ENCODE measurements at places on chromosomes 2 and 18. TPM values are rescaled to one million over a fixed set of nuclear protein-coding genes. Genes with fewer than 3 reads are reported as not detected.

DNA sequence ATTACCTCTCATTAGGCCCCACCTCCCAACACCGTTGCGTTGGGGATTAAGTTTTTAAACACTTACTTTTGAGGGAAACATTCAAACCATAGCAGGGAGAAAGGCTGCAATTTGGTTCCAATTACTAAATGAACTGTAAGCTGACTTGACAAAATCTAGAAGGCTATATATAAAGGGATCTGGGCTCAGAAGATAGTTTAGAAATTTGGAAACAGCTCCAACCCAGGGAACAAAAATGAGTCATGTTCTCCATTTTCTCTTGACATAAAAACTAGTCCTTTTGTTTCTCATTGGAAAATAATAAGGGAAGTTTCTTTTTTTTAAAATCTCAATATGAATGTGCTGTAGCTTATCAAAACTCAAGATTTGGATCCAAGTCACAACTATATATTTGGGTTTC is 17.5 kb downstream of the MOGAT1 start:
- DNase-seq: no peak

DNA sequence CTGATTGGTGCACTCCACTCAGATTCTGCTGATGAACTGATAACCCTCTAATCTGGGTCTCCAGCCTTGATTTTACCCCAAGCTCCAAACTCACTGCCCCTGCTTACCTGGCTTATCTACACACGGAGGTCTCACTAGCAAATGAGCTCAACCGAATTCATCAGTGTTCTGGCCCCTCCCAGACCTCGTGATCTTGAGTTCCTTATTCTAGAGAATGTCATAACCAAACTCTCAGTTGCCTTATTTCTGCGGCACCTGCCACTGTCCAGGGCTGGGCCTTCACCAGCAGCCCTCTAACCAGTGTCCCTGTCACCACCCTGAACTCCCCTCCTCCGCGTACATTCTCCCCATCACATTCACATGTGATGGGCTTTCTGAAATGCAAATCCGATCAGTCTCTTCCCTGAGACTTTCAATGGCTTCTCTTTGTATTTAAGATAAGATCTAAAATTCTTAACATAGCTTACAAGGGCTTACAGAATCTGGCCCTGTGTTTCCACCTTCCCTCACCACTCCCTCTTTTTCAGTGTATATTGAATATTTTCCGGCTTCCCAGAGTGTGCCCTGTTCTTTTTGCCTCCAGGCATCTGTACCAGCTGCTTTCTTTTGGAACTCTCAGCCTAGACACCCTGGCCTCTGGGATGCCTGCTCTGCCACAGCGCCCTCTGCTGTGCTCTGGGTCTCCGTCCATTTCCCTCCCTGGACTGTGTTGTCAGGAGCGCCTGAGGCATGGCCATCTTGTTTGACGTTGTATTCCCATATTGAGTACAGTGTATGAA is 31.1 kb downstream of the NAB1 start:
- peak; percentile 58 for DNase-seq

GRCh38 chr2:142153601-142154000 is 22.8 kb upstream of the LRP1B start:
- no peak for DNase-seq

- DNase-seq: no peak
Observed at GRCh38 chr2:164808776-164809175, 32.8 kb downstream of the COBLL1 start.

DNA sequence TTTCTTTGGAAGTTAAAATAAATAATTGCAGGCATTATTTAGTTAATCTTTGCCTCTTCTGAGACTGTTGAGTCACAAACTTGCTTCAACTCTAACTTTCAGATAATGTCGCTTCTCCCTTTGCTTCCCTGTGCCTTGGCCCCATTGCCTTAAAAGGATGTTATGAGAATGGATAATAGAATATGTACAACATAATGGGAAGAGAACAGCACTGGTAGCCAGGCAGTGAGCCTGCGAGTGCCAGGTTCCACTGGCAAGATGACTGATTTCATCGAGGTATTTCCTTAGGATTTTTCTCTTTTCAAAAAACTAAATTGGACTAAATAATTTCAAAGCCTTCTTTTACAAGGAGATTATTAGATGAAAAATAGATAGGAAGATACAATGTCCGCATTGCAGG is 420.9 kb downstream of the TGIF1 start:
- DNase-seq: no peak

GRCh38 chr2:201532686-201533304 is 81.3 kb downstream of the STRADB start:
- no peak for DNase-seq

DNA sequence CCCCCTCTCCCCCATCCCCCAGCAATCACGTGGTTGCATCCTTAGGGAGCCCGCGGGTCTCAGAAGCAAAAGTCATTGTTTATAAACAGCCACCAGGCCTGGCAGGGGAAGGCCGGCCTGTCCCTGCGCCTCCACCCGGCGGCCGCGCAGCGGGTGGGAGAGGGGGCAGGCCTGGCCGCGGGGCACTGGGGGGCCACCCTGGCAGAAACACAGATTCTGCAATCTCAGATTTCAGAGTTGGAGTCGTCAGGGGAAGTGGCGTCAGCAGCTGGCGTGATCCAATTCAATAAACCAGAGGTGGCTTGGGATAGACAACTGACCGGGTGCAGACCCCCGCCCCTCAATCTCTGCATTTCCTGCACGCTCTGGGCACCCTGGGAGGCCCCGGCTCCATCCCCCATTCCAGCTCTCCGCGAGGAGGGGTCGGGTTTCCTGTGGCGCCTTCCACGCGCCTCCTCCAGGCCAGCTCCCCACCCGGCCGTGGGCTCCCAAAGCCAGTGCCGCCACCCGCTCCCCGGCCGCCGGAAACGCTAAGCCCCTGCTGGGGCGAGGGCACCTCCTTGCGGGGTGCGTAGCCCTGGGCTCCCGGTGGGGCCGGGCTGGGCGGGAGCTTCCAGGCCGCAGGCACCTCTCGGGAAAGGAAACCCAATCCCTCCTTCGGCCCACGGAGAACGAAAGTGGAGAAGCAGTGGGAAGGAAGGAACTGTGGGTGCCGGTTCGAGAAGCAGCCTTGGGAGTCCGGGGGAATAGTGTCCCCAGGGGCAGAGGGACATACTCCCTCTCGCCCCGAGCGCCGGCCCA is 1.1 kb downstream of the BIN1 start:
- peak; percentile 51 for DNase-seq

The ERICH2 gene
- 1.2 TPM for total RNA-seq

The CCDC141 gene
- total RNA-seq: 139 TPM

The EDAR gene
- total RNA-seq: not detected

The PLEK gene
- total RNA-seq: 4.1 TPM

The ERMN gene
- not detected for total RNA-seq

The ADD2 gene
- 1.8 TPM for total RNA-seq

Data from left ventricle myocardium superior (tissue), 1 donor.